CD4-positive, alpha-beta memory T cell (primary cell): ENCODE measurements at places on chromosomes 6 and 20. TPM values are rescaled to one million over a fixed set of nuclear protein-coding genes. Genes with fewer than 3 reads are reported as not detected.

The FABP7 gene
- not detected for total RNA-seq

The HLA-DQB1 gene
- total RNA-seq: 9.9 TPM

The EYA2 gene
- total RNA-seq: not detected

The HUS1B gene
- 2.6 TPM for total RNA-seq

GRCh38 chr20:20404633-20405032 is 36.7 kb downstream of the INSM1 start:
- DNase-seq: no peak

DNA sequence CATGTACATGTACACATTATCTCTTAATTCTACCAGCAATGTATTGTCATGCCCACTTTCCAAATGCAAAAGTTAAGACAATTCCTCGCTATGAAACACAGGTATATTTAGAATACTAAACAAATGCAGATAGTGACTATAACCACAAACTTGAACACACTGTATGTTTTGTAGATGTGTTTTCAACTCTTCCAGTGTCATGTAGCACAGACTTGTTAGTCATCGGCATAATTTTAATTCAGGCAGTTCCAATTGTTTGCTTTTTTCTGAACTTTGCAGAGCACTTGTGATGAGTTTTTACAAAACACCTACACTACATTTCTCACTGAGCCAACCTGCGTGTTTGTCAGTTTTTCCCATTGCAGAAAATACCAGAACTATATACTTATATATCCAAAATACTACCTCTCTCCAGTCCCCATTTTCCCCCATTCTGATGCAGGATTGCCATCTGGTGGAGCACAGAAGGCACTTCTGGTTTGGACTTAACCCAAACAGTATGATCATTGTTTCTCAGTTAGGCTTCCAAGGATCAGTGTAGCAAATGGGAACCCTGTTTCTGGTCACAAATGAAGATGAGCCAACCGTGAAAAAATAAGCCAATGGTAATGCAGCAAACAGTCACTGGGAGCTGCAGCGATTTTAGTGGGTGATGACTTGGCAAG is 143.4 kb downstream of the ADGRB3 start:
- DNase-seq: no peak

- no peak for DNase-seq
Measured at GRCh38 chr6:21845018-21845417, 251.5 kb downstream of the SOX4 start.

DNA sequence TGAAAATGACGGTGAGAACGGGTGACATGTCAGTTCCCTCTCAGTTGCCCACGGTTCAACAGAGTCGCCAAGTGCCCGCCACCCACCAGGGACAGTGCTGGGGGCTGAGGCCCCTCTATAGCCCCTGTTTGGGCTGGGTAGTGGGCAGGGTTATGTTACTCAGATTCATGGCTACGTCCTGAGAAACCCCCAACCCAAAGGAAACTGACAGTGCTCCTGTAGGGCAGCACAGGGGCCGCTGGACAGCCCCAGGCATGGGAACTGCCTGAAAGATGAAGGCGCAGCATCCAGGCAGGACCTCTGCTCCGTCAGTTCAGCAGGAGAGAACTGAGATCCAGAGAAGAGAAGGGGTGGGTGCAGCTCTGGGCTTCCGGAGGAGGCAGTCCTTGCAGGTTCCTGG is 118.9 kb upstream of the PMEPA1 start:
- no peak for DNase-seq

- DNase-seq: no peak
Measured at GRCh38 chr6:29489286-29489685, 1.5 kb upstream of the MAS1L start.

DNA sequence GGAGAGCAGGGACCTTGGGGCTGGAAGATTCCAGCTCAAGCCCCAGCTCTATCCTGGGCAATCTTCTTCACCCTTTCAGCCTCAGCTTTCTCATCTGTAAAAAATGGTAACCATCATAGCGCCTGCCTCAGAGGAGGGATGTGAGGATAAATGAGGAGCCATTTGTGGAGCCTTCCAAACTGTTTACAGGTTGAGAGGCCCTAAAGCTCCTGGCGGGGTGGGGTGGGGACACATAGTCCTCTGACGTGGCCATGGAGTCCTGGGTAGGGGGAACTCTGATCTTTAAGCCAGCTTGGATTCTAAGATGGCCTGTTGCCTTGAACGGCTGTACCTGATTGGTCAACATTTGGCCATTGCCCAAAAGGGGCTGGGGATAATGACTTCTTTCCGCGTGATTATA is 111.1 kb downstream of the TOX2 start:
- DNase-seq: no peak

DNA sequence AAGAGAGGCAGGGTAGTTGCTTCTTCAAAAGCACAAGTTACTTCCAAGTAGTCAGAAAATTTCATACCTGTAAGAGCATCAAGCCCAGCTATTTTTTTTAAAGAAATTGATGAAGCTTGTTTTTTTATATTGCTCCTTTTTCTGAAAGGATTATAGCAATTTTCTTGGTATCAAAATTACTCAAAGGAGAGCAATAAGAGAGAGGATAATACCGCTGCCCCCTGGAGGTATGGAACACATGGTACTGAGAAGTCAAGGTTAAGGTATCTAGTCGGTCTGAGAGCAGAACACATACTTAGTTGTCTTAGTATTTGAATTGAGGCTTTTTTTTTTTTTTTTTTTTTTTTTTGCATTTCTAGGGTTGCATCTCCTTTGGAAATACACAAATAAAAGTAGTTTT is 59.4 kb downstream of the ADGRF5 start:
- no peak for DNase-seq

DNA sequence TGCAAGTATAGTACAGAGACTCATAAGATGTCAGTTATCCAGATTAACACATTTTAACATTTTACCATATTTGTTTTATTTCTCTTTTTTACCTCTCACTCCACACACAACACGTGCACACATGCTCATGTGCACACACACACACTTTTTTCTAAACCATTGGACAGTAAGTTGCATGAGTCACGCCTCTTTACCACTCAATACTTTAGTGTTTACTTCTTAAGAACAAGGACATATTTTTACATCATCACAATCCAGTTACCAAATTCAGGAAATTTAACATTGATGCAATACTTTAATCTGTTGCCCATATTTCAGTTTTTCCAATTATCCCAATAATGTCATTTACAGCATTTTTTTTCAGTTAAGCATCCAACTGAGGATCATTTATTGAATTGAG is 109.0 kb downstream of the RIN2 start:
- no peak for DNase-seq

GRCh38 chr6:125304970-125305660 is 3.3 kb upstream of the HDDC2 start:
- DNase-seq: no peak

DNA sequence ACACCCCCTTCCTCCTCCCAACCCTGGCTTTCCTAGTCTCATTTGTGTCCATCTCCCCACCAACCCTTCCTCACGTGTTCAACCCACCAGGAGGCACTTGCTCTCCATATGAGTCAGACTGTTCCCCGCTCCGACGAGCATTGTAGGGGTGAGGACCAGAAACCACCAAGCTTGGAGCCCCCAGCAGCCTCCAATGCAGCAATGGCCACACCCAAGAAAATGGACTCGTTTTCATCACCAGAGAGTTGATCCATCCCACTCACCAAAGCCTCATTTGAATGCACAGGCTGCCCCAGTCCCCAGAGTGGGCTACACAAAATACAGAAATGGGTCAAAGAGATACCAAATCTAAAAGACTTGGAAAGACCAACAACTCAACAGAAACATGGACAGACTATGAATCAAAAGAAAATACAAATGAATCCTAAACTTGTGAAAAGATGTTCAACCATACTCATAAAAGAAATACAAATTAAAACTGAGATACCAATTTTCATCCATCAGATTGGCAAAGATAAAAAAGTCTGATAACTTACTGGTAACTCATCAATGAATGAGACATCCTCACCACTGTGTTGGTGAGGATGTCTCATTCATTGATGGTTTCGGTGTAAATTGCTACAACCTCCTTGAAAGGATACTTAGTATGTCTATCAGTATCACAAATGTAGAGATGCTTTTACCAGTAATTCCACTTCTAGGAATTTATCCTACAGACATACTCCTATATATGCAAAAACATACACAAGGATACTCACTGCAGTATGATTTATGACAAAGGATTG is 68.1 kb downstream of the TRERF1 start:
- DNase-seq: no peak

DNA sequence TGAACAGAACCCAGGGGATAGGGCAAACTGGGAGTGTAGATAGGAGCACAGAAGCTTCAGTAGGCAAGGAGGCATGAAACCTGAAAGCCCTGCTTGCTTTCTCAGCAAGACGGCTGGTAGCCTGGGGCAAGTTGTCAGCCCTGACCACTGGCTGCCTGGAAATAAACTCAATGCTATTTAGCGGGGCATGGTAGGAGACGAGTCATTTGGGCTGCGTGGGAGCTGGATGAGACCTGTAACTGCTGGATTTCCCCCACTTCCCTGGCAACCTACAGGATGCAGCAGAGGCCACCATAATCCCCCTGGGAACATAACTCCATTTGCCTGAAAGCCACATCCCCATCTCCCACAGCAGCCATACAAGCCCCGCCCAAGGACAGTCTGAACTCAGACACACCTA is 332.6 kb upstream of the TBX18 start:
- DNase-seq: no peak

DNA sequence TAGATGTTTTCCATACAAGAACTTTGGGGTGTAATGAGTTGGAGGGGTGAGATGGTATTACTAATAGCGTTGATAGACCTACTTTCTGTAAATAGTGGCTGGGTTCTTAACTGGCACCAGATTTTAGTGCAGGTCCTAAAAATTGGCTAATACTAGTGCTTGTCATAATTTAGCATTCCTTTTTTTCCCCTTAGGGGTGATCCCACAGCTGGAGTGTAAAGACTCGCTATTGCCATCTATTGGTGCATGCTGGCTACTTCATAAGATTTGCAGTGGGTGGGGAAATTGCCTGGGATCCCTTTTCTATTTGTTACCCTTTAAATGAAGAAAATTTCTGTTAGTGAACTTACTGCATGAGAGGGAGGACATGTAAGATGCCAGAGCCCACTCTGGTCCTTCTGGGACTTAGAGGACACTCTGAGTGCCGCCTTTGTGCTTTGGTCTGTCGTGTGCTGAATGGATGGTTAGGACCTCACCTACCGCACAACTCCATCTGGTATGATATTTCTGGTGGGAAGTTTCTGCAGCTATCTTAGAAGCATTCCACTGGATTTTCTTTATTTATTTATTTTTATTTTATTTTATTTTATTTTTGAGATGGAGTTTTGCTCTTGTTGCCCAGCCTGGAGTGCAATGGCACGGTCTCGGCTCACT is 195.5 kb downstream of the JARID2 start:
- DNase-seq: peak; percentile 41

GRCh38 chr20:62363920-62364851 is 2.9 kb downstream of the LAMA5 start:
- no peak for DNase-seq

- no peak for DNase-seq
Measured at GRCh38 chr6:107642095-107642860, 152.4 kb downstream of the SOBP start.

DNA sequence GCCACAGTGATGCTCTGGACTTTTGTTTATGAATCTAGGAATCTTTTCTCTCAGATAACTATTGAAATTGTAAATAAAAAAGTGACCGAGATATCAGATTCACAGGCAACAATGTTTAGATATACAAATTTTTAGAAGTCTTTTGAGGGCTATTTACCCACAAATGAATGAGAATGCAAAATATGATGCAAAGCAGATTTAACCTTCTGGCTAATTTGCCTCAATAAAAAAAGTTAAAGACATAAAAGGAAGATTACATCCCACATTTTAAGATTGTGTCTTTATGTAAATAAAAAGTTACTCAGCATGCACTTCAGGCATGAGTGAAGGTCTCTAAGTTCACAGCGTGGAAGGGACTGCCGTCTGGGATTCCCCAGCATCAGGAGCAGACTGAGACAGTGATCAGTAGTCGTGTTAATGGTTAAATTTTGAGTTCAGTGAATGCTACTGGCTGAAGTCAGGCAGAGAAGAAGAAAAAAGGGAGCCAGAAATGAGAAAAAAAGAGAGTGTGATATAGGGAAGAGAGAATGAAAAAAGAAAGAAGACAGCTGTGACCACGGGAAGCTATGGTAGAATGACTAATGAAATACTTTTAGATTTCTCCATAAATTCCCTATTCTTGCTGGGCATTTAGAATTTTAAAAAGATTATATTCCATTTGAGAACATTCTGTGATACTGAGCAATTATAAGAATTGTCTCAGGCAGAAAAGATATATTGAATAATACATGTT is 93.6 kb downstream of the MYB start:
- DNase-seq: no peak

DNA sequence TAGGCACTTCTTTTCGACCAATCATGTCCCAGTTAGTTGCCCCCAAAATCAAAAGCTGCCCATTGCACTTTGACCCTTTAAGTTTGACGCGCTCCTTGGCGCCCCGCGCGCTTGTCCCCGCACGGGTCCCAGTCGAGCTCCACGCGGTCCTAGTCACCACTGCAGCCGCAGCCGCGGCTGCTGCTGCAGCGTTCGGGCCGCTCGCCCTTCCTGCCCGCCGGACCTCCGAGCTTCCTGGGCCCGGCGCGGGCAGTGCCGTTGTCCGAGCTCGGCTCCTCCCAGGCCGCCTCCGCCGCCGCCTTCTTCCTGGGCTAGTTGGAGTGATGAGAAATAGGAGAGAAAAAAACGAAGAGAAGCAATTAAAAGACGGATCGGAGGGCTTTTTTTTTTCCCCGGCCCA is 185.7 kb upstream of the COL21A1 start:
- no peak for DNase-seq

DNA sequence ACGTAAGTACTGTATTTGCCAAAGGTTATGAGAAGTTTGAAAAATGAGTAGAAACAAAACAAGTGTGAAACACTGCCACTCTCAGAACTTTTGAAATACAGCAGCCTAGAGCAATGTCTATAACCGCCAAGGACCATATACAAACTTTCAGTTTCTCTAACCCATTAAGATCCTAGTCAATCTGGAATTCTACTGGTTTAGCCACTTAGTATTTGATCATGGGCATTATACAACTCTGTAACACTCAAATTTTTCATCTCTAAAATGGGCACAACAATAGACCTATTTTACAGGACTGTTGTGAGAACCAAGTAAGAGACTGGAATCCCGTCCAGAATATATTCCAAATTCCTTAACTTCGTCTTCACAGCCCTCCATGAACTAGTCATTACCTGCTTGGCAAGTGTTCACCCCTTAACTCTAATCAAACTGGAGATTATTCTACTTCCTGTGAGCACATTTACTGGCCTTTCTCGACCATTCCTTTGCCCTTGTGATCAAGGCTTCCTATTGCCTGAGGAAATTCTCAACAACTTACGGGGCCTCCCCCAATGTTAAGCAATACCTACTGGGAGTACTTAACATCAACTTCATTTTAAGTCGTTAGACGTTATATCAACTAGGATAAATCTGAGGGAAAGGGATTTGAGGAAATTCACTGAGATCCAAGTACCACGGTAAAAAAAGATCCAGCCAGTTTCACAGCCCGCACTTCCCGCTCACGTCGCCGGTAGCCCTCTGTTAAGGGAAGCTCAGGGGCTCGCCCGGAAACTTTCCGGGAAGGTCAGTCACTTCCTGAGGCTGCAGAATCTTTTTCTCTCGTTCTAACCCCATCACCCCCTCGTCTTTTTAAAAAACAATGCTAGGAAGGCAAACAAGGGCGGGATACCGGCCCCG is 1.1 kb downstream of the EIF2S2 start:
- no peak for DNase-seq
